Fibroblast of the aortic adventitia (primary cell): ENCODE measurements at places on chromosomes 11 and 22. TPM values are rescaled to one million over a fixed set of nuclear protein-coding genes. Genes with fewer than 3 reads are reported as not detected.

INS gene
- total RNA-seq = not detected in 2 replicates

RGL4 gene
- total RNA-seq = not detected in 2 replicates

IFITM1 gene
- total RNA-seq = 20.9 and 24.2 TPM in 2 replicates

FXYD6 gene
- 0.98 and 1.3 TPM in 2 replicates for total RNA-seq

CALCA gene
- total RNA-seq = not detected in 2 replicates

USP2 gene
- total RNA-seq = 0.36 TPM in 1 of 2 replicates, not detected in the other
